ENCODE measurements at places on chromosomes 4 and X.
A peak's percentile ranks its signal among the peaks of the same experiment; 100 is the strongest.

GRCh38 chr4:26015133-26015651 is 101.2 kb downstream of the SMIM20 start:
- no peak for DNase-seq

- no peak for DNase-seq
These were observed 88.8 kb upstream of the FAM9B start for GRCh38 chrX:9122519-9123245.

- no peak for DNase-seq
These were observed 53.6 kb downstream of the NSG1 start for GRCh38 chr4:4440333-4441061.

DNA sequence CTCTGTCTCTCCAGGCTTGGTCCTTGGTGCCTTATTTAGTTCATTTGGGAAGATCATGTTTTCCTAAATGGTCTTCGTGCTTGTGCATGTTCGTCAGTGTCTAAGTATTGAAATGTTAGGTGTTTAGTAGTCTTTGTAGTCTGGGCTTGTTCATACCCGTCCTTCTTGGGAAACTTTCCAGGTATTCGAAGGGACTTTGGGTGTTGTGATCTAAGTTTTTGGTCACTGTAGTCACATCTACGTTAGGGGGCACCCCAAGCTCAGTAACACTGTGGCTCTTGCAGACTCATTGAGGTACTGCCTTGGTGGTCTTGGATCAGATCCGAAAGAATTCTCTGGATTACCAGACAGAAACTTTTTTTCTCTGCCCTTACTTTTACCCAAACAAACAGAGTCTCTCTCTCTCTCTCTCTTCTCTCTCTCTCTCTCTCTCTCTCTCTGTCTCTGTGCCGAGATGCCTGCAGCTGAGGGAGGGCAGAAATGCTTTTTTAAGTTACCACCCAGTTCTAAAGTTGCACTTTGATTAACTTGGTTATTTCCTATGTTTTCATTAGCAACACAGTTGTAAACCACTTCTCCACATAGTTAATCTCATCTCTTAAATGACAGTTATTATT is 67.6 kb upstream of the SLC7A3 start:
- peak; percentile 5 for DNase-seq

DNA sequence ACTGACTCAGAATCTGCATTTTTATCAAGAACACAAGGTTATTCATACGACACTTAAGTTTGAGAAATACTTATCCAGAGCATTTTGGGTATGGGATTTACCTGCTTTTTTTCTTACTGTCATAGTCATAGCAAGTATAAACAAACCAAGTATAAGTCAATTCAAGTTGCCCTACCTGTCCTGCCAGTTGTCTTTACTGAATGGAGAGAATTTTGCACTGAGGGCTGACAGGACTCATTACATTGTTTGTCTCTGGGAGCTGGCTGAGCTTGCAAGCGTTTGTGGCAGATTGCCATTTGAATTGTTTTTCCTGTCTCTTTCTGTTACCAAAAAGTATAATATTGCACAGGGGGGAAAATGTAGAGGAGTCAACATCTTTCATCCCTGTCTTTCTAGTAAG is 278.9 kb upstream of the MAGEC2 start:
- DNase-seq, result no peak

GRCh38 chr4:121377076-121377475 is 3.7 kb downstream of the QRFPR start:
- no peak for DNase-seq

- DNase-seq, result no peak
These were observed 51.3 kb downstream of the SH3RF1 start for GRCh38 chr4:169219440-169219839.

DNA sequence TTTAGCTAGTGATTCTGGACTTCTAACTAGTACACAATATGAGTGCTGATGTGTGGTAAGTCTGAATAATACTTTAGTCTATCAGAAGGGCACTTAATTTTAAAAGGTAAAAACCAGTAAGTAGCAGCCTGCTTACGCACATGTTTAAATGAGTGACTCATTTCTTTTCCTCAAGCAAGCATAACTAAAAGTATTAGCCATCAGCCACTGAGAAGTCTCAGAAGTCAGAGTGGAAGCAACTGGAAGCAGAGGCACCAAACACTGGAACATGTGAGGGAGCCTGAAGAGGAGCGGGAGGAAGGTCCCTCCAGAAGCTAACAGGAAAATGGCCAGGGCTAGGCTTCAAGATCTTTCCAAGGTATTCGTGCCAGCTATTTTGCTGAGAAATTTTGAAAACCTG is 257.7 kb downstream of the RAPGEF2 start:
- DNase-seq, result no peak
